GF-D8 (cell line): ENCODE measurements at places on chromosomes 6 and 20.

DNA sequence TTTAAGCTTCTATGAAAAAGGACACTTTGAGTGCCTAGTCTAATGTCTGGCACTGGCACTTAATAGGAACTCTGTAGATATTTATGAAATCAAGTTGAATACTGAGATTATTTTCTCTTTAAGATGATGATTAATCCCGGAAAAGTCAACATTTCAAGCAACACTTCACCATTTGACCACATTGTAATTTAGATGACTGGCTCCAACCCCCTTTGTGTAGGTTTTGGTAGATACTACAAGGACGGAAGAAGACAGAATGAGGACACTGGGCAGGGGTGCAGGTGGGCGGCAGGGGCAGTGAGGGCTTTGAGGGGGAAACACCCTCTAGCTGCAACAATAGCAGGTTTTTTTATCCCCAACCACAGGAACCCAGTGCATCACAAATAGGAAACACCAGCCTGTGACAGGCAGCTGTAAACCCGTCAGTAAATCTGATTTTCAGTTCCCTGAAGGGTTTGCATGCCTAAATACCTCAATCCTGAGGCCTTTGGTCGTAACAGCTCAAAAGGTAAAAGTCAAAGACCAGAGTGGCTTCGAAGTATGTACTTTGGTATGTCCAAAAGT is 4.6 kb downstream of the DTNBP1 start:
- no peak for DNase-seq

DNA sequence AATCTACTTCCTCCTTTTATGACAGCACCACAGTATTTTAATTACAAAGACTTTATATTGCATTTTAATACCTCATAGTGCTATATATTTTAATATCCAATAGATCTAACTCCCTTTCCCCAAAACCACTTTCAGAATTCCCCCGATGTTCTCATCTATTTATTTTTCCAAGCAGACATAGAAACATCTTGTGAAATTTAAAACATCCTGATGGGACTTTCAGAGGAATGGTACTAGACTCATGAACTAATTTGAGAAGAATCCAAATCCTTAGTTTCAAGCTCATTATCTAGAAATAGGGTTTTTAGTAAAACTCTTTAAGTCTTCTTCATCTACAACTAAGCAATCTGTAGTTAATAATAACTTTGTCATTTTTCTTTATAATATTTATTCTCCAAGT is 97.0 kb downstream of the TRERF1 start:
- no peak for DNase-seq

- no peak for DNase-seq
Observed at GRCh38 chr6:134357022-134357487, 39.1 kb upstream of the SGK1 start.

GRCh38 chr6:16319813-16320532 is 81.6 kb downstream of the GMPR start:
- DNase-seq: peak; percentile 31

- DNase-seq: no peak
Observed at GRCh38 chr20:22473293-22473692, 111.1 kb downstream of the FOXA2 start.

DNA sequence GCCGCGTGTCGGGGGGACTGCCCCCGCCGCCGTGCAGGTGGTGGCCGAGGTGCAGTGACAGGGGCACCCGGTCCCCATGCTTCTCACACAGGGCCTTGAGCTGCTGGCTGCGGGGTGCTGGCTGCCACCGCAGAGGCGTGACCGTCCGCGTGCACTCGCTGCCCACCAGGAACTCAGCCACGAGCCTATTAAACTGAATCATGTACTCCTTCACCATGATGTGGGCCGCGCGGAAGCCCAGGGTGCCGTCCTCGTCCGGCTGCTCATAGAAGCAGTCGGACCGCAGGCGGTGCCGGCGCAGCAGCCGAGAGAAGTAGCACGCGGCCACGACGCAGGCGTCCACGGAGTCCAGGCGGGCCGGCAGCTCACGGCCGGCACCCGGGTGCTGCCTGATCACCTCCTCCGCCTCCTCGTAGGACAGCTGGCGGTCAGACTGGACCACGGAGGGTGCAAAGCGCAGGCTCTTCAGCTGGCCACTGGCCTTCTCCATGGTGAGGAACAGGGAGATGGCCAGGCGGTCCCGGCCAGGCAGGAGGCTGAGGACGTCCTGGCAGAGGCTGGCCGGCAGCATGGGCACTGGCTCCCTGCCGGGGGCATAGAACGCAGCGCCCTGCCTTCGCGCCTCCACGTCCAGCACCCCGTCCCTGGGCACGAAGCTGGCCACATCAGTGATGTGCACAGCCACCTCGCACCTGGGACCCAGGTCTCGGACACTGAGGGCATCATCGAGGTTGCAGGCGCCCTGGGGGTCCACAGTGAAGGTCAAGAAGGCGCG is 9.8 kb downstream of the HELZ2 start:
- DNase-seq: no peak

DNA sequence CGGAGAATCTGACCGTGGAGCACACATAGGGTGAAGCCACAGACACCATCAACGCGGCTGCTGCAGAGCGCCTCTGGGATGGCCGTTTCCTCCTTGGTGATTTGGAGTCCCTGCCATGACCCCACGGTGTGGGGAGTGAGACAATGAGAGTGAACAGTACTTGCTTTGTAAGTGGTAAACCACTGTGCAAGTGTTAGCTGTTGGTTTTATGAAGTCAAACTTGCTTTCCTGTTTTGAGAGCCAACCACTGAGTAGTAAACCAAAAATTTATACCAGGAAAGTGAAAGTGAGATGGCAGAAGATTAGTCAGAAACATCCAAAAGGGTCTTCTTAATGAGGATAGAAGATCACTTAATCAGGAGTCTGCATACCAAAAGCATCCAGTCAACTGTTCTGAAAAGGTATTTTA is 160.7 kb downstream of the FOXC1 start:
- no peak for DNase-seq

DNA sequence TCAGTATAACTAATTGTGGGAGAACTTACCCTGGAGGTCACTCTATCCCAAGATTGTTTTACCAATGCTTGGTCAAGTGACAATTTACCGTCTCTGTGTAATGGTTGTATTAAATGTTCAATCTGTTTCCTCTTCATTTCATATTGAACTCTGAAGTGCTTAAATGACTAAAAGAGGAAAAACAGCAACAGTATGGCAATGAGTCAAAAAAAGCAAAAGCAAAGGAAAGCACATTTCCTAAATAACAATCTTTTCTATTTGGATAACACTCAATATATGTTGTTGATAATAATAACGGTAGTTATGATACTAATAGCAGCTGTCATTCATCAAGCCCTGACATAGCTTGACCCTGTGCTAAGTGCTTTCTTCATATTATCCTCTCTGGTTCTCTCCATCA is 152.4 kb downstream of the SYNE1 start:
- DNase-seq: no peak

DNA sequence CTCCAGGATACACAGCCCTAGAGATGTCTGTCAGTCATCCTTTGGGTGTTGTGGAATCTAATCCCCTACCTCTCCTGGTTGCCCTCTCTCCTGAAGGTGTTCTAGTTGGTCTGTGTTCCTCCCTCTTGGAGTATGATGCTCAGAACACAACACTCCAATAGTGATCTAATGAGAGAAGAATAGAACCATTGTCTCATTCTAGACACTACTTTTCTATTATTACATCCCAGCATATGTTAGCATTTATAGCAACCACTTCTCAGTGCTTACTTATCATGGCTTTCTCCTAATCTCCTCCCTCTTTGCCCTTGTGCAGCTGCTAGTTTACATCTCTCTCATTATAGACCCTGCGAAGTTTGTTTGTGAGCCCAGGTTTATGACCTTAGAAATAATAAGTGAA is 109.0 kb downstream of the UNC5CL start:
- DNase-seq: no peak

GRCh38 chr6:167044696-167045095 is 45.5 kb downstream of the CEP43 start:
- DNase-seq: no peak

DNA sequence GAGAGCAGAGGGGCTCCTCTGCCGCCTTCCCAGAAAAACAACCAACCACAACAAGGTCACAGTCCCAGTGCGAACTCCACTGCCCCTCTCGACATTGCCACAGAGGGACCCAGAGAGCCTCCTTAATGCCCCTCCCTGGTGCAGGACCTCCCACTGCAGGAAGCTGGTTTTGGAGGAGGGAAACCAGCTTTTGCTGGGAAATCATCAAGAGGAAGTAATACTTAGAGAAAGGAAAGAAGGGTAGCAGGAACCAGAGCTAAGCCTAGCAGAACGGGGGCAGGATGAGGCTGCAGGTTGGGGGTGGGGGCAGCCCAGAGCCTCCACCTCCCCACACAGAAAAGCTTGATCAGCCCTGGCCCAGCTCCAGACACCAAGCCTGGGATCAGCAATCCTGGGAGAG is 37.7 kb upstream of the SIRPA start:
- no peak for DNase-seq

DNA sequence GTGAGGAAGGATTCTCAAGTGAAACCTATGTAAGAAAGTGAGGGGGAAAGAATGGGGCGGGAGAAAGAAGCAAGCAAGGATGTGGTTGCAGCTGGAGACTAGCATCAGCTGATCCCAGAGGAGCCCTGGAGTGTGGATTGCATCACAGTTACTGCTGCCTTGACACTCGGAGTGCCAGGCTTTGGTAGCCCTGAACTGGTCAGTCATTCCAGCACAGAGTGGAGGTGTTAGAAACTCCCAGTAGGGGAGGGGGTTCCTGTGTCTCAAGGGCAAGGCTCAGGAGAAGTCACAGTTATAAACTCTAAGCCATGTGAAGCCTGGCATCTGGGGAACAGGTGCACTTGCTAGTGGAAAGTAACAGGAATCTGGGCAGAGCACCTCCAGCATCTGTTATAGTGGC is 23.5 kb downstream of the SNAP25 start:
- DNase-seq: no peak

GRCh38 chr20:42756991-42757390 is 432.7 kb downstream of the PTPRT start:
- DNase-seq: no peak

- no peak for DNase-seq
Observed at GRCh38 chr20:34231634-34232033, 9.6 kb upstream of the ASIP start.
